ENCODE measurements at places on chromosomes 2 and 18.

DNA sequence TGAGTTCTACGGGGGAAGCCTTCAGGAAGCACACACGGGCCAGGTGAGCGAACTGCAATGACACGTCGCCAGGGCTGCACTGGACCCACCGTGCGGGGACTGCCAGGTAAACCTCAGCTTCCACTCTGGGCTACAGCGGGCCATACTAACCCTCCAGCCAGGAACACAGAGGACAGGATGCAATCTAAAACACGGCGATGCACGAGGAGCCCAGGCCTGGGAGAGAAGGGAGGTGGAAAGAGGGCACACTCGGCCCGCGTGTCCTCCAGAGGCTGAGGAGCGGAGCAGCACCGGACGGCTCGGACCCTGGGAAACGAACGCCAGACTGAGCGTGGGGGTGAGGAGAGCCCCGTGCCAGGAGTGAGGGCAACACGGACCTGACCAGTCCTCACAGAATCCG lies 69.3 kb downstream of the HDAC4 start:
- DNase-seq = no peak

DNA sequence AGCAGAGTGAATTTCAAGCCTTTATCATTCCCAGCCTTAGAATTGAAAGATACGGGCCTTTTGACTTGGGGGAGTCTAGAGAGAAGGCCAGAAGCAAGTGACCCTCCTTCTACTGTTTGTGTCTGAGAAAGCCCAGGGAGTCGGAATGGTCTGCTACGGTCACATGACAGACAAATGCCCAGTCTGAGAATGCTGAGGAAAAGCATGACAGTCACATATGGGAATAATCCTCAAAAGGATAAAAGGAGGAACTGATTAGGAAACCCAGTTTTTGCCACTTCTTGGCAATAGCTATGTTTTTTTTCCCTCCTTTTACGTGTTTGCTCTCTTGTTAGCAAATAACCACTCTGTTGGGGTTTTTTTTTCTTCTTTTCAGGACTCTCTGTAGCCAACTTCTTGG lies 38.1 kb upstream of the HNRNPA3 start:
- DNase-seq = no peak

- DNase-seq = no peak
Observed at GRCh38 chr18:68215931-68216330, 499.0 kb downstream of the TMX3 start.

GRCh38 chr2:177772529-177772928 lies 300.0 kb downstream of the PDE11A start:
- no peak for DNase-seq

GRCh38 chr18:54209471-54210180 lies 14.8 kb downstream of the MBD2 start:
- peak; percentile 6 for DNase-seq

GRCh38 chr2:188512456-188512855 lies 220.8 kb downstream of the GULP1 start:
- DNase-seq = peak; percentile 60

DNA sequence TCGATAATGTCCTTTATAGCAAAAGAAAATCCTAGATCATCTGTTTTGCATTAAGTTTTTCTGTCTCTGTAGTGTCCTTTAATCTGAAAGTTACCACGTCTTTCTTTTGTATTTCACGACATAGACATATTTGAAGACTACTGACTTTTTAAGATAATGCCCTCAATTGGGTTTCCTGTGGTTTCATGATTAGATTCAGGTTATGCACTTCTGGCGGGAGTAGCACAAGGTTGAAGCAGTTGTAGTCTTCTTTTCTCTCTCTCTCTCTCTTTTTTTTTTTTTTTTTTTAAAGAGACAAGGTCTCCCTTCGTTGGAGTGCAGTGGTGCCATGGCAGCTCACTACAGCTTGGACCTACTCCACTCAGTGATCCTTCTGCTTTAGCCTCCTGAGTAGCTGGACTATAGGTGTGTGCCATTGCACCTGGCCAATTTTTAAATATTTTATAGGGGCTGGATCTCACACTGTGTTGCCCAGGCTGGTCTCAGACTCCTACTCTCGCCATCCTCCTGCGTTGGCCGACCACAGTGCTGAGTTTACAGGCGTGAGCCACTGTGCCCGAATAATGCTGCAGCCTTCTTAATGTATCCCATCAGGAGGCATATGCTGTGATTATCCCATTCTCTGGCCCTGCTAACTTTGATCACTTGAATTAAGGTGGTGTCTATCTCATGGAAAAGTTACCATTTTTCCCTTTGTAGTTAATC lies 3.9 kb downstream of the INPP4A start:
- no peak for DNase-seq

DNA sequence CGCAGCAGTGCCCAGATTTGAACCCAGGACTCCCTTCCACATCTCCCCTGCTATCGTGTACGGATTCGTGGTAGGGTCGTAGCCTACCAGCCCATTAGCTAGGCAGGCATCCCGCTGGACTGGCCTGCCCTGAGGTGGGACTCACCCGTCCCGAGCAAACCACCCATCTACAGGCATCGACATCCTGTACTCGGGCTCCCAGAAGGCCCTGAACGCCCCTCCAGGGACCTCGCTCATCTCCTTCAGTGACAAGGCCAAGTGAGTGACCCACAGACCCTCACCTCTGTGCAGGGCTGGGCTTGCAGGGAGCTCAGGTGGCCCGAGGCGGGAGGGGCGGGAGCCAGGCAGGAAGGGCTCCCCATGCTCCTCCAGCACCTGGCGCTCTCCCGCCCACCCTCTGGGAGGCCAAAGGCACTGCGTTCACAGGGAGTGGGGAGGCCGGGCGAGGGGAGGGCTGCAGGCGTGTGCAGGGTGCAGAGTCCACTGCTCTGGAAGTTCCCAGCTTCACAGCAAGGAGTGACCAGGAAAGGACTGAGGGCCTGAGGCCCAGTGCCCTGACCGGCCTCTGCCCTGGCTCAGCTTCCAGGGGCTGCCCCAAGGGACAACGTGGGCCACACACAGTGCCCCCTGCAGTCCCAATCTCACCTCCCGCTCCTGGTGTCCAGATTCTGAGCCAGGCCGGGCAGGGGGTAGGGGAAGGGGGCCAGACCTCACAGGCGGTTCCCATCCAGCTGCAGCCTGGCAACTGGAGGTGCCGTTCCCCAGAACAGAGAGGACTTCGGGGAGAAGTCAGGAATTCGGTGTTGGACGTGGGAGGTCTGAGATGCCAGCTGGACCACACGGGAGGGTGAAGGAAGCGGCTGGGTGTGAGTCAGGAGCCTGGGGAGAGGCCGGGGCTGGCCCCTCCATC lies 5.4 kb downstream of the AGXT start:
- no peak for DNase-seq

DNA sequence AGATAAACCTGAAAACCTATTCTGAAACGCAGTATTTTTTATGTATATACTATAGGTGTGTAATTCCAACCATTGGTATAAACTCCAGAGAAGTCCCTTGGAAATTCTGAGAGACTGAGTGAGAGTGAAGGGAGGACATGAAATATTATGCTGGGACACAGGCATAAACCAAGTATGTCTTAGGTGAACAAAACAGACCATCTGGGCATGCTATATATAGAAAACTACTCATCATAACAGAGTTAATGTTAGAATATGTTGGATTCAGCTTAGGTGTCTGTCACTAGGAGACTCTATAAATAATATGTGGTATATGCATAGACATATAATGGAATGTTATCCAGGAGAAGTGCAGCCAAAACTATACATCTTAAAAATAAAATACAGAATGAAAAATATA lies 282.6 kb downstream of the LRP1B start:
- no peak for DNase-seq

GRCh38 chr2:101751276-101751815 lies 53.8 kb downstream of the MAP4K4 start:
- DNase-seq = no peak
